ENCODE measurements at places on chromosomes 5 and 9.

DNA sequence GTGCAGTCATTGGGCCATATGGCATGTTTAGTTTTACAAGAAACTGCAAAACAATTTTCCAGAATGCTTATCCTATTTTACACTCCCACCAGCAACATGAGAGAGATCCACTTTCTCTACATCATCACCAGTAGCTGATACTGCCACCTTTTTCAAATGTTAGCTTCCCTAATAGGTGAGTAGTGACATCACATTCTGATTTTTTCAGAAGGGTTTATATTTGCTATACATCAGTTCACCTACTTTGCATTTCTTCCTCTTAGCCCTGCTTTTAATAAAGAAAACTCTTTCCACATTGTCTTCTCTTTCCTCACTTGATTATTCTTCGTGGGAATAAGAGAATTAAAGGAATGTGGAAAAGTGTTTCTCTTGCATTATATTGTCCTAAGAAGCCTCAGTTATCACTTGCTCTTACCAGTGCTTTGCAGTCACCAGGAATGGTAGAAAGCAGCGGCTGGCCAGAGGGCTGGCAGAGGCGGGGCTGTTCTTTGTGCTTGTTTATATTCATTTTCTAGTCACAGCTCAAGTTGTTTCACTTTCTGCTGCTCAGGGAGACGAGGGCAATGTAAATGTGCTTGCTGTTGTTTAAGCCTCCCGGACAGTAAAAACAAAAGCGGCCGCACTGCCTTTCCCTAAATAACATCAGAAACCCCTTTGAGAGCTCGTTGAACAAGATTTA, 164.8 kb downstream of the HSD17B3 start:
- no peak for DNase-seq

DNA sequence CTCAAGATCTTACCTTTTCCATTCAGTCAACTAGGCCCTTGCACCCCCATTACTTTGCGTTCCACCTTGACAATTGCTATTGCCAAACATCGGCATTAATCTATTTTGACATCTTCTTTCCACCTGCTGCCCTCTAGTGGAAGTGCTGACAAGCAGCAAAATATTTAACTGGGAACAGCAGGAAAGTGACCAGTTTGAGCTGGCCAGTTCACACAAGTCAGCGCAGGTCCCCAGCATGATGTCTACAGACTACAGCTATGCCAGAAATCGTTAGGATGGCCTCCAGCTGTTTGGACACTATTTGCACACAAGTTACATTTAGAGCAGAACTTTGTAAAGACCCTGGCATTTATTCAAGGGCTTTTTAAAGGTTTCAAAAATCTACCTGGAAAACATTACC, 160.1 kb downstream of the GHR start:
- peak; percentile 22 for DNase-seq

- DNase-seq: no peak
Observed at GRCh38 chr5:131991593-131992324, 19.7 kb downstream of the ACSL6 start.

DNA sequence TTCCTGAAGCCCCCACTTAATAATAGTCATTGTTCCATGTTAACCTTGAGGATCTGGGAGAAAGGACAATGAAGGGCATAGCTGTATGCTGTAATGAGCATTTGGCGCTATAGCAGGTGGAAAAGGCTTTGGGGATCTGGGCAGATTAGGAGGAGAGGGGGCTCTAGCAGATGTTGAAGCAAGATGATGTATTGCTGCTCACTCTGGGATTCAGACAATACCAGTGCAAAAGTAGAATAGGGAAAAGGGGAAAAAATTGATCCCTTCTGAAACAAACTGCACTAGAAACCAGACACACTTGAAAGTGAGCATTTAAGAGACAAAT, 575.3 kb upstream of the MEF2C start:
- no peak for DNase-seq

GRCh38 chr9:13615660-13616490, 336.4 kb upstream of the MPDZ start:
- DNase-seq: no peak

DNA sequence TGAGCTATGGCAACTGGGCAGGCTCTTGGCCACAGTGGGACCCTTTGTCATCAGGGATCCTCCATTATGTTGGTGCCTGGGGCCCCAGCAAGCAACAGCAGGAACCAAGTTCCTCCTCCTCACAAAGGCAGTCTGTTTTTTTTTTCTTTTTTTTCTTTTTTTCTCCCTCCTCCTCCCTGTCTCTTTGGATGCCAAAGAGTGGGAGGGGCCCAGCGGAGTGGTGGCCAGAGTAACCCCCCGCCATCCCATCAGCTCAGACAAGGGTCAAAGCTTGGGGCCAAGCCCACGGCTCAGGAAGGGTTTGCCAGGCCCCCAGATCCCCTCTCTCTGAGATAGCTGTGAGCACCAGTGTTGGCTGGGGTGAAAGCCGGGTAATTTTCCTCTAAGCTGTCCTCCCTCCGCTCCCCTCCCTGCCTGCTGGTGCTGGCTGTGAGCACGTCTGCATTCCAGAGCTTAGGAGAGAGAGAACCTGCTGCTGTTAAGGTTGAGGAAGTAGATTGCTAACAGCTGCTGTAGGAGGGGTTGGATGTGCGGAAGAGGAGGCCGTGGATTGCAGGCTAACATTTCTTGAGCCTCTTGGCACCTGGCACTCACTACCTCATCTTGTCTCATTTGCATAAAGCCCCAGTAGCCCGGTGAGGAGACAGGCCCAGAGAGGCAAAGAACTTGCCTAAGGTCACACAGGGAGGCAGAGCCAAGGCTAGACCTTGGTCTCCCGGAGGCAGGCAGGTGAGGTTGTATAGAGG, 21.2 kb downstream of the GSN start:
- DNase-seq: no peak

GRCh38 chr5:21125238-21125983, 1137.4 kb upstream of the CDH18 start:
- DNase-seq: no peak

GRCh38 chr5:3511934-3512333, 83.7 kb upstream of the IRX1 start:
- no peak for DNase-seq

GRCh38 chr5:3127423-3127911, 376.0 kb upstream of the IRX2 start:
- DNase-seq: no peak

DNA sequence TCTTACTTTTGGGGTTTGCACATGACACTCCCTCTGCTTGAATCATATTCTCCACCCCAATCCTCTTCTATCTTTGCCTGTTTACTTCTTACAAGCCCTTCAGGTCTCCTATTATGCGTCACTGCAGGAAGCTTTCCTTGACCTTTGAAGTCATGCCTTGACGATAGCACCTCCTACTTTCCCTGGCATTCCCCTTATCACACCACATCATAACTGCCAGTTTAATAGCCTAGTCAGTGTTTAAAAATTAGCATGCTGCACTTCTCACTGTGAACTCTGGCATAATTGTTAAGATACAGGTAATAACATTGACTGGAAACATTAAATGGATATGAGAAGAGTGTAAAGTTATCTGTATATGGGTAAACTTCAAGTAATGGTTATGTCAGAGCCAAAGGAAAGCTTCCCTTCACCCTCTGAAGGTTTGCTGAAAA, 37.1 kb upstream of the CEP120 start:
- DNase-seq: no peak

DNA sequence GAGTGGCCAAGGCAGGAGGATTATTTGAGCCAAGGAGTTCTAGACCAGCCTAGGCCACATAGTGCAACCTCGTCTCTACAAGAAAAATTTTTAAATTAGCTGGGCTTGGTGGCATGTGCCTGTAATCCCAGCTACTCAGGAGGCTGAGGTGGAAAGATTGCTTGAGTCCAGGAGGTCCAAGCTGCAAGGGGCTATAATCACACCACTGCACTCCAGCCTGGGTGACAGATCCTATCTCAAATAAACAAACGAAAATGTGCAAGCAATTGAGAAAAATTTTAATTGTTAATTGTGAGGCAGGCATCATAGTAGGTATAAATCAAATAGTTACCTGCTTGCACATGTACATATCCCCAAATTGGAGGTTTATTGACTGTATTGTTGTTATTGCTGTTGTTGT, 15.3 kb downstream of the ALDH7A1 start:
- no peak for DNase-seq

DNA sequence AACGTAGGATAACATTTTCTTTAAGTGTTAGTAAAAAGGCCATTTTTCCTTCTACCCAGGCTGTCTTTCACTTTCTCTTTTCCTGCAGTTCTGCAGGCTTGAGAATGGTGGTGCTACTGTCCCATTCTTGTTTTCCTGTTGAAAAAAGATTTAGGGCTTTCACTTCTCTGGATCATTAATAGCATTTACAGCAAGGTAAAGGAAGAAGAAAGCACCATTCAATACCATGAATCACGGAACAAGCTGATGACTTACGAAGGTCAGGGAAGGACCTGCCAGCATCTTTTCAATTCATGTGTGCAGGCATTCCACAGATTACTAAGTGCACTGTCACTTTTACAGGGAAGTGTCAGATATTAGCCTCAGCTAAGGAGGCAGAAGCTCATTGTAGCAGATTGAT, 292.8 kb downstream of the YTHDC2 start:
- DNase-seq: no peak

- DNase-seq: no peak
Observed at GRCh38 chr5:67316695-67317094, 120.1 kb upstream of the CD180 start.

DNA sequence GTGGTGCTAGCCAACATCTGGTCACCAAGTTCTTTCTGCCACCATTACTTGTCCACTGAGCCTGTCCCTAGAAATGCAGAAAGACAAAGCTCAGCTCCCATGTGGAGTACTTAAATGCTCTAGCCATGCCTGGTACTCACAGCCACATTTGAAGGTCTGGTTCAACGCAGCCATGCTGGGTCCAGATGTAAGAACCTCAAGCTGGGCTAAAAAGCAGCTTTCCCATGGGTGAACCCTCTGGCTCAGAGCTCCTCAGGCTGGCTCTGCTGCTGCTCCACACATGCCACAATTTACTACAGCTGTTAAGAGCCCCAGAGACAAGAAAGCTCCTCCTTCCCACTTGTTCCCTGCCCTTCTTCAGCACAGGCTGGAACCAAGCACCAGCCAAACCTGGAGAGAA, 97.1 kb upstream of the LRRTM2 start:
- DNase-seq: no peak

DNA sequence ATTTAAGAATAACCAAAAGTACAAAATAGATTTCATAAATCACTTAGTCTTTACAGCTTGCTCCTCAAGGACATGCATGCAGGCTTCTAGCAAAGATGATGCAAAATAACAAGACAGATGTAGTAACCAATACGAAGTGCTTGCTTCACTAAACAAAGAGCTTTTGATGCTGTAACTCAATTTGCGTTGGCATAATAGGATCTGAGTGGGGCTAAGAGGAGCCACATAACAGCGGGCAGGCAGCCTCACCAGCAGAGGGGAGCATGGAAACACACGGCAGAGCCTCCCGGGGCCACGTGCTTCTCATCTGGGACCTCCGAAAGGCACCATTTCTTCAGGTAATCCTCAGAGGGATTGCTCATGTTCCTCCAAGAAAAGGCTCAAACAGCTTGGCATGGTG, 139.7 kb downstream of the C5orf15 start:
- DNase-seq: no peak

- DNase-seq: no peak
Observed at GRCh38 chr5:138528744-138529469, 14.1 kb downstream of the ETF1 start.

- no peak for DNase-seq
Observed at GRCh38 chr5:53378590-53379247, 101.7 kb upstream of the FST start.

GRCh38 chr9:68733021-68733405, 28.0 kb downstream of the PIP5K1B start:
- no peak for DNase-seq
